Urinary bladder (tissue), 4 donors: ENCODE measurements at places on chromosomes 5 and 9. TPM values are rescaled to one million over a fixed set of nuclear protein-coding genes. Genes with fewer than 3 reads are reported as not detected.

EIF4E1B gene
- not detected for total RNA-seq

MTRR gene
- 47.9 TPM for total RNA-seq

LCN15 gene
- not detected for total RNA-seq

GABBR2 gene
- 0.53 TPM for total RNA-seq

TAF1L gene
- total RNA-seq = not detected

TLR4 gene
- total RNA-seq = 24.1 TPM

HSPB3 gene
- total RNA-seq = 12.4 TPM

DCTN3 gene
- 34.2 TPM for total RNA-seq

MTX3 gene
- total RNA-seq = 33.3 TPM

HAPLN1 gene
- total RNA-seq = 24.4 TPM

MZB1 gene
- total RNA-seq = 0.63 TPM

SLC34A1 gene
- not detected for total RNA-seq

AJM1 gene
- total RNA-seq = 0.69 TPM

NUTM2G gene
- total RNA-seq = not detected

CCL27 gene
- not detected for total RNA-seq

FLT4 gene
- total RNA-seq = 18.2 TPM

GCNT1 gene
- total RNA-seq = 9.1 TPM

TLX3 gene
- total RNA-seq = 0.32 TPM

FNIP1 gene
- 71.7 TPM for total RNA-seq

INSYN2B gene
- total RNA-seq = 0.26 TPM

PCDHB5 gene
- total RNA-seq = 7.0 TPM

CDX1 gene
- 0.21 TPM for total RNA-seq

YTHDC2 gene
- 69.1 TPM for total RNA-seq

SOHLH1 gene
- not detected for total RNA-seq

RUFY1 gene
- total RNA-seq = 38.0 TPM

CORO2A gene
- 4.1 TPM for total RNA-seq

LCN9 gene
- total RNA-seq = not detected

DMRT3 gene
- not detected for total RNA-seq

SLC4A9 gene
- total RNA-seq = 0.11 TPM

CCDC152 gene
- 3.3 TPM for total RNA-seq

SPINK7 gene
- not detected for total RNA-seq

ANKRD31 gene
- 0.69 TPM for total RNA-seq

NUDT12 gene
- total RNA-seq = 32.1 TPM
